Stimulated activated naive B cell treated with anti-CD40 and anti-IgM and Interleukin-4, amounts not matched to agents 10 μg/mL and 1 μg/mL and 100 μg/mL, for 72 hours (primary cell): ENCODE measurements at places on chromosomes 13 and 19.

- no peak for DNase-seq
- H3K4me3 ChIP-seq = no peak overlapping the region
- H3K4me1 ChIP-seq = peaks cover 6% of the 10 kb centered on the region
- H3K36me3 ChIP-seq = no peaks in the 10 kb centered on the region
Observed at GRCh38 chr13:38166116-38166515, 183.5 kb upstream of the UFM1 start.

- peaks cover 38% of the 10 kb centered on the region for H3K36me3 ChIP-seq
- H3K4me3 ChIP-seq = no peak overlapping the region
- no peak for DNase-seq
- H3K4me1 ChIP-seq = peaks cover 21% of the 10 kb centered on the region
Observed at GRCh38 chr19:38304866-38305429, 897 bp downstream of the C19orf33 start.

DNA sequence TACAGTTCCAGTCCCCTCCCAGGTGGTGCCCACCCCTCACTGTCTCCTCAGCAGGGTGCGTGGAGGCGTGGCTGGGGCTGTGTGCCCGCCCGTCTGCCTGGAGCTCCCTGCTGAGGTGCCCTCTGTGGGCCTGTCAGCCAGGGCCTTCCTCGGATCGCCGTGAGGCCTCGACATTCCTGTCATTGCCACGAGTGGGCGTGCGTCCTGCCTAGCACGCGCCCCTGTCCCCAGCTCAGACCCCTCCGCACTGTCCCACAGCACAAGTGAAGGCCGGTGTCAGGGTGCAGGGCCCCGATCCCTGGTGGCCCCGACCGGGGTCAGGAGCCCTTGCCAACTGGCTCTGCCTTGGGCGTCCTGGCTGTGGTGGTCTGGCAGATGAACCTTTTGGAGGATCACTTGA lies 32.2 kb downstream of the DOT1L start:
- peaks cover 13% of the 10 kb centered on the region for H3K4me1 ChIP-seq
- no peaks in the 10 kb centered on the region for H3K27me3 ChIP-seq
- peaks cover 57% of the 10 kb centered on the region for H3K36me3 ChIP-seq
- H3K27ac ChIP-seq = no peak overlapping the region
- DNase-seq = no peak

- peaks cover 27% of the 10 kb centered on the region for H3K36me3 ChIP-seq
- H3K27ac ChIP-seq = peak overlapping the region; percentile 100
- H3K4me3 ChIP-seq = peak overlapping the region; percentile 90
- peak; percentile 73 for DNase-seq
Observed at GRCh38 chr13:48304143-48304876, 759 bp downstream of the RB1 start.

DNA sequence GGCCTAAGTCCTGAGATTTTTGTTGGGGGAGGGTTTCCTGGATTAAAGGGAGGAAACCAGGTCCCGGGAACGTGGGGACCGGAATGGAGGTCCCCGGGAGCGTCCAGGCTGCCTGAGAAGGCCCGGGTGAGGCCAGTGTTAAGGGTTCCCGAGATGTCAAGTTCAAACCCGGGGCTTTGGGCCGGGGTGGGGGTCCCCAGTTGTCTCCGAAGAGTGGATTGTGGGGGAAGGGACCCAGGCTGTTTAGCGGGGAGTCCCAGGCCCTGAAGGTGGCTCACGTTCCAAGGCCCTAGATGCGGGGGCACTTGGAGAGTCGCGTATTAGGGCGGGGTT lies 262 bp downstream of the COX7A1 start:
- peak overlapping the region; percentile 43 for H3K4me3 ChIP-seq
- H3K27me3 ChIP-seq = no peaks in the 10 kb centered on the region
- H3K27ac ChIP-seq = no peak overlapping the region
- peaks cover 36% of the 10 kb centered on the region for H3K36me3 ChIP-seq
- peaks cover 17% of the 10 kb centered on the region for H3K4me1 ChIP-seq

DNA sequence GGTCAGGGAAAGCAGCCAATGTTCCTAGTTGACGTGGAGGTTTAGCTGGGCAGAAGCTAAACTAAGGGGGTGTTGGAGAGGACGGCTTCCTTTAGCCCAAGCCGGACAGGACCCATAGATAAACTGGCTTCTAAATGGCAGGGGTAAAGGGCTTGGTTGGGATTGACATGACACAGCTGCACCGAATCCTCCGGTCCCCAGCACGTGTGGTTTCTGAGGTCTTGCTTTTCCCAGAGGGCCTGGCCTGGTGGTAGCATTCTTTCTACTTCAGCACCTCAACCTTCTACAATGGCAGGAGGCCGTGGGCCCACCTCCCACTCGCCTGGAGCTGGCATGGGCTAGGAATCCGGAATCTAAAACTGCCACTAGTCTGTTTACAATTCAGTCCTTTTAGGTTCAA lies 163.0 kb downstream of the FGF9 start:
- no peak overlapping the region for H3K4me3 ChIP-seq
- DNase-seq = no peak
- H3K27me3 ChIP-seq = peaks cover 11% of the 10 kb centered on the region
- H3K36me3 ChIP-seq = no peaks in the 10 kb centered on the region

GRCh38 chr19:7799640-7800355 lies 30.2 kb upstream of the EVI5L start:
- peak overlapping the region; percentile 72 for H3K4me3 ChIP-seq
- peaks cover 8% of the 10 kb centered on the region for H3K4me1 ChIP-seq
- peaks cover 8% of the 10 kb centered on the region for H3K36me3 ChIP-seq
- peak; percentile 28 for DNase-seq
- H3K27me3 ChIP-seq = no peaks in the 10 kb centered on the region

- peak overlapping the region; percentile 59 for H3K27ac ChIP-seq
- no peak for DNase-seq
- H3K36me3 ChIP-seq = peaks cover 28% of the 10 kb centered on the region
- H3K27me3 ChIP-seq = peaks cover 44% of the 10 kb centered on the region
- peaks cover 29% of the 10 kb centered on the region for H3K4me1 ChIP-seq
Observed at GRCh38 chr19:45151320-45151719, 9.5 kb downstream of the NKPD1 start.
